ENCODE measurements at places on chromosomes 11 and 22.

- DNase-seq, result no peak
Observed at GRCh38 chr11:122882189-122882856, at the start of gene JHY. JHY (plus strand) TSS chr11:122882759; CDS start chr11:122885850, 3,091 bp downstream.

DNA sequence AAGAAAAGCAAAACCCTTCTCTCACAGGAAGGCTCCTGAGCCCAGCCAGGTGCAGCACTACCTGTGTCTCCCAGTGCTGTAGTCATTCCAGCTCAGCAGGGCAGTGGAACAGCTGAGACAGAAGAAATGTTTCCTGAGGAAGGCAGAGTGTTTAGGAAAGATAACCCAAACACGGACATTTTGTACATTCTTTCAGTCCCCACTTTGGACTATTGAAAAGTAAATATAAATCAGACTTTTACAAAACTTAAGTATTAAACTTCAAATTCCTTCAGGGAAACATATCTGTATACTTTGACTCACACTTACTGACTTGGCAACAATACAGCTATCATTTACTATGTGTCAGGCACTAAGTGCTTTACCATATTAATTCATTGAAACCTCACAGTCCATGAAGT, 40.4 kb downstream of the RRAS2 start:
- no peak for DNase-seq

DNA sequence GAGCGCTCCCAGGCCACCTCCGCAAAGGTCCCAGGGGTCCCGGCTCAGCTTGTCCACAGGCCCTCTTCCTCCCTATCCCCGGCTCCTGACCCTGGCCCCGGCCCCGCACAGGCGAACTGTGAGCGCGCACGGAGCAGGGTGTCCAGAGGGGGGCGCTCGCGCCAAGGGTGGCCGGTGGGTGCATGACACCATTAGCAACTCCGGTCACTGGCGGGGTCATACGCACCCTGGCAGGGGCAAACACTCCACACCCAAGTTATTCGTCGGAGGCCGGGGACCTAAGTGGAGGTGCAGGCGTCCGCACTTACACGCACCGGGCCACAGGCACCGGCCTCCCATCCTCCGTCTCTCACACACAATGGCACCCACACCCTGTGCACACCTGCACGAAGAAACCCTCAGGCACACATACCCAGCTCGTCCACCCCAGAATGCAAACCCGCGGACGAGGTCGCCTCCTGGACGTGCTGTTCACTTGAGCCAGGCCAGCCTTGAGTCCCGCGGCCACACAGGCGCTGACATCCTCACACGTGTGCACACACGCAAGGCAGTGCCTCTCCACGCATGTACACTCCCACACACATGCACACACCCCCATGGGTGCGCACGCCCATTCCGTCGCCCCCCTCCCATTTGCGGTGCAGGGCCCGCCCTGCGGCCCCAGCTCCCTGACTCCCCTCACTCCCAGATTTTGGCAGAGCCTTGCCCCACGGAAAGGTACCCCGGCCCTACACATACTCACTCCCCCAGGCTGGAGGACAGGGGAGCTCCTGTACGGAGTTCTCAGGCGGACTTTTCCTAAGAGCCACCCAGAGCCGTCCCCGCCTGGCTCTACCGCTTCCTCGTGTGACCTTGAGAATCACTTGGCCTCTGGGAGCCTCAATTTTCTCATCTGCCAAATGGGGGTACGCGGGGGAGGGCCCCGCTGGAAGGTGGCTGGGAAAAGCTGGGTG, at the start of gene RASGRP2:
Gene RASGRP2 (minus strand): TSS at position 552 of the 953 bp plus-strand sequence. CDS start 1,276 bp downstream, outside the sequence.
- DNase-seq, result peak; percentile 45

DNA sequence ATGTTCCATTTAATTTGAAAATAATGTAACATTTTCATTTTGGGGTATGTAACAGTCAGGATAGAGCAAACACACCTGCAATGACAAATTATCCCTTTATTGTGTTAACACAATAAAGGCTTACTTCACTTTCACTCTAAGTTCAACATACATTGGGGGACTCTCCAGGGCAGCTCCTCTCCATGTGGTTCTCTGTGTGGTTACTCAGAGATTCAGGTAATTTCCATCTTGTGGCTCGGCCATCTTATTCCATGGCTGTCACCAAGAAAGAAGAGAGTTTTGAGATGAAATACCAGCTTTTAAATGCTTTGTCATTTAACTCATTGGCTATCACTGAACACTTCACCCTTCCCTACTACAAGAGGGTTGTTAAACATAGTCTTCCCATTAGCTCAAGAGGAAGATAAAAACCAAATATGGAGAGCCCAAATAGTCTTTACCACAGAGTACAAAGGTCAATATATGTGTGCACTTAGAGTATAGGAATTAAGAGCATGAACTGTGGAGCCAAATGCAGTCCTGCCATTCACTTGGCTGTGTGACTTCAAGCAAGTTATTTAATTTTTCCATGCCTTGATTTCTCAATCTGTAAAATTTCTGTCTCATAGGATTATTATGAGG, 10.6 kb upstream of the TPH1 start:
- DNase-seq, result no peak

- DNase-seq, result no peak
Observed at GRCh38 chr11:112847568-112847967, 113.7 kb upstream of the NCAM1 start.

- DNase-seq, result no peak
Observed at GRCh38 chr11:14861680-14862079, 30.4 kb downstream of the CYP2R1 start.
